Osteocyte (in vitro differentiated cells): ENCODE measurements at places on chromosomes 7 and 10. TPM values are rescaled to one million over a fixed set of nuclear protein-coding genes. Genes with fewer than 3 reads are reported as not detected.

GPR15LG gene
- total RNA-seq, result not detected in 2 replicates

KEL gene
- total RNA-seq, result 0.50 and 1.5 TPM in 2 replicates

OR6V1 gene
- total RNA-seq, result not detected in 2 replicates

PRKG1 gene
- 10.5 and 10.8 TPM in 2 replicates for total RNA-seq

DNA sequence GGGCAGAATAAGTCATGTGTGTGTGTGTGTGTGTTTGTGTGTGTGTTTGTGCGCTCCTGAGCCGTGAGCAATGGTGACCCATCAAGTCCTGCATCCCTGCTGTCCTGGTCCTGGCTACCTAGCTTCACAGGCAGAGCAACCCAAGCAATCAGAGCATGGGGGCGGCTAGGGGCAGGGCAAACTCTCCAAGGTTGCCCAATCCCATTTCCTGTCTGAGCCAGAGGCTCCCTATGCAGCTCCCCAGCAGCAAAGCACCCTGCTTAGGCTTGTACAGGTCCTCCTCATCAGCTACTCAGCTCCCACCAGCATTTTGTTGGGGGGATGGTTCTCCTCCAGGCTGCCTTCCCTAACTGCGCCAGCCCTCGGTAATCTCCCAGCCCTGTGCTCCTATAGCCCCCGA, 31.1 kb upstream of the CRHR2 start:
- no peak for DNase-seq

- DNase-seq, result peak; percentile 8
These were observed 214.1 kb downstream of the HERPUD2 start for GRCh38 chr7:35480806-35481205.

DNA sequence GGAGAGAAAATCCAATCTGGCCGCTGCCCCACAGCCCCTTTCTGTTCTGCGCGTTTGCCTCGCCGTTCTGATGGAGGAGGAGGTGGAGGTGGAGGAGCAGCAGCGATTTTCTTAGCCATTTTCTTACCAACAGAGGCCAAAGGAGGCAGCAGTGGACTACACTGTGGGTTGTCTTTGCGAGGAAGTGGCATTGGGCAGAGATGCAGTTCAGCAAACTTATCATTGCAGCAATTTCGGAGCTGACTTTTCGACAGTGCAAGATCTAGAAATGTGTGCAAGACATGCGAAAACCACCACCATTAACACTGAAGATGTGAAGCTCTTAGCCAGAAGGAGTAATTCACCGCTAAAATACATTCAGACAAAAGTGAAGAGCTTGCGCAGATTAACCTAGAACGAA, 1.9 kb upstream of the ARL4A start:
- DNase-seq, result no peak

DNA sequence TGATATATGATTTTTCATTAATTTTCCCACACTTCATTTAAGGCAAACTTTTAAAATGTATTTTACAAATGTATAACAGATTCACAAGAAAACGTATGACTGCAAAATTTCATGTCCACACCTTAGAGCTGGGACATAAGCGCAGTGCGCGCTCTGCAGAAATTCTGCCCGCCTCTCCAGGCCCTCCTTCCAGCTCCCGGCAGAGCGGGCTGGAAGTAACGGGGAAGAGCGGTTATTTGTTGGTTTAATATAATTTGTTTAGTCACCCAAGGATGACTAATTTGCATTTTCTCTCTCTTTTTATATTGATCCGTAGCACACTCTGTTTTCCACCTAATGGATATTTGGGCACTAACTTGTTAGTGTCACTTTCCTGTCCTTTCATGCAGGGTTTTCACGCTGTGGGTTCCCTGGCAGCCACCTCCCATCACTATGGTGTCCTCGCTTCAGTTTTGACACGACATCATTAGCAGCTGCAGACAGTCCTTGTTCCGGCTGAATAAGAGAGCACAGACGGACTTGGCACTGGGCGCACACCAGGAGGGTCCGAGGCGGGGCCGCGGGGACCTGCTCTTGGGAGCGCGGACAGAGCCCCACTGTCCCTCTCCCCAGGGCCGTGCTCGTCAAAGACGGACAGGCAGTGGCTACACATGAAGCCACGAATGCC, 129.2 kb upstream of the SEC61G start:
- no peak for DNase-seq

GRCh38 chr7:92735707-92736106, 100.7 kb downstream of the CDK6 start:
- no peak for DNase-seq

- DNase-seq, result no peak
These were observed 39.6 kb upstream of the MRLN start for GRCh38 chr10:59792812-59793211.

DNA sequence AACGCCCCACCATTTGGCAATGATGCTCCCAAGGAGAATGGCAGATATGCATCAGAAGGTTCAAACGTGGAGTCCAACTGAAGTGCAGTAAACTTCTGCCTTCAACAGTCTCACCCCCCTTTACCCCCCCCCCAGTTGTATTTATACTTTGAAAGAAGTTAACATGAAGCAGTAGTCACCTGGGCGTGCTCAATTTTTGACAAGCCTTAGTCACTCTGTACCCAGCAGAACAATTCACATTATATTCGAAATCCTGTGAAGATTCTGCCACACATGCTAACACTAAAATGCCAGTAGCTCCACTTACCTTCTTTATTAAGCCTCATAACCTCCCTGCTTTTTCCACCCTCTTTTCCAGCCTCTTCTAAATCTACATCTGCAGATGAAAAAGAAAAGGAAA, 894 bp downstream of the ATXN7L1 start:
- no peak for DNase-seq

GRCh38 chr7:16915405-16915804, 33.6 kb upstream of the AGR3 start:
- no peak for DNase-seq

GRCh38 chr7:87596136-87596535, 4.5 kb downstream of the ABCB1 start:
- DNase-seq, result no peak

DNA sequence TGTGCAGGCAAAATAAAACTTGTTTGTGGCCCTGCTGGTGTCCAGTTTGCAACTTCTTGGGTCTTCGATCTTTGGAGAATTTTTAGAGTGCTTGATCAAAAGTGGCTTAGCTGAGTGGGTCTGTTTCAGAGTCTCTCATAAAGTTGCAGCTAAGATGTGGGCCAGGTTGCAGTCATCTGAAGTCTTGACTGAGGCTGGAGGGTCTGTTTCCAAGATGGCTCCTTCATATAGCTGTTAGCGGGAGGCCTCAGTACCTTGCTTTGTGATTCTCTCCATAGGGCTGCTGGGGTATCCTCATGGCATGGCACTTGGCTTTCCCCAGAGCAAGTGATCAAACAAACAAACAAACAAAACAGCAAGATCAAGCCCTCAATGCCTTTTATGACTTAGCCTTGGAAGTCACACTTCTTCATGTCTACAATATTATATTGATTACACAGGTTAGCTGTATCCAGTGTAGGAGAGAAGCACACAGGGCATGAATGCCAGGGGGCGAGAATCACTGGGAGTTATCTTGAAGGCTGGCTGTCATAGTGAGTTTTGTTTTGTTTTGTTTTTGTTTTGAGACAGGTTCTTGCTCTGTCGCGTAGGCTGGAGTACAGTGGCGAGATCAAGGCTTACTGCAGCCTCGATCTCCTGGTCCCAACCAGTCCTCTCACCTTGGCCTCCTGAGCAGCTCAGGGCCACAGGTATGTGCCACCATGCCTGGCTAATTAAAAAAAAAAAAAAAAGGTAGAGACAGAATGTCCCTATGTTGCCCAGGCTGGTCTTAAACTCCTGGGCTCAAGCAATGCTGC, 10.2 kb downstream of the CYP26A1 start:
- DNase-seq, result peak; percentile 19

GRCh38 chr7:41131956-41132355, 570.9 kb downstream of the INHBA start:
- DNase-seq, result no peak

GRCh38 chr10:19412531-19412930, 363.9 kb downstream of the MALRD1 start:
- no peak for DNase-seq

GRCh38 chr7:30965883-30966282, 2.1 kb downstream of the GHRHR start:
- DNase-seq, result peak; percentile 77

DNA sequence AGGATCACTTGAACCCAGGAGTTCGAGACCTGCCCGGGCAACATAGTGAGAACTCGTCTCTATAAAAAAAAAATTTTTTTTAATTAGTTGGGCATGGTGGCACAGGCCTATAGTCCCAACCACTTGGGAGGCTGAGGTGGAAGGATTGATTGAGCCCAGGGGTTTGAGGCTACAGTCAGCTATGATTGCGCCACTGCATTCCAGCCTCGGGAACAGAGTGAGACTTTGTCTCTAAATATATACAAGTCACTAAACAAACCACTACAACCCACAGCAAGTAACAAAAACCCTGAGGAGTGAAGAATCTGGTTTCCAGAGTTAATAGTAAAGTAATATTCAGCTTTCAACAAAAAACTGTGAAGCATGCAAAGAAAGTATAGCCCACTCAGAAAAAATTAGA, 32.7 kb upstream of the HHEX start:
- no peak for DNase-seq

DNA sequence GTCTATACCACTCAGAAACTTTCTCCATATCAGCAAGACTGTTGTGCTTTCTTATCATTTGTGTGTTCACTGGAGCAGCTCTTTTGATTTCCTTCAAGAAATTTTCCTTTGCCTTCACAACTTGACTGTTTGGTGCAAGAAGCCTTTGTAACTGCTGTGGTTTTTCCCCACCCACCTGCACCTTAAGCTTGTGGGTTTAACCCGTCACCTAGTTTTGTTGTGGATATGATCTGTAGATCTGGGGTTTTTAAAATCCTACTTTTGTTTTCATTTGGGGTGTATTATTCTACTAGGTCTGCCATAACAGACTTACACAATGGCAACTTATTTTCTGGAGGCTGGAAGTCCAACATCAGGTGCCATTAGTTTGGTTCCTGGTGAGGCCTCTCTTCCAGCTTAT, 30.5 kb upstream of the CHST3 start:
- DNase-seq, result no peak

DNA sequence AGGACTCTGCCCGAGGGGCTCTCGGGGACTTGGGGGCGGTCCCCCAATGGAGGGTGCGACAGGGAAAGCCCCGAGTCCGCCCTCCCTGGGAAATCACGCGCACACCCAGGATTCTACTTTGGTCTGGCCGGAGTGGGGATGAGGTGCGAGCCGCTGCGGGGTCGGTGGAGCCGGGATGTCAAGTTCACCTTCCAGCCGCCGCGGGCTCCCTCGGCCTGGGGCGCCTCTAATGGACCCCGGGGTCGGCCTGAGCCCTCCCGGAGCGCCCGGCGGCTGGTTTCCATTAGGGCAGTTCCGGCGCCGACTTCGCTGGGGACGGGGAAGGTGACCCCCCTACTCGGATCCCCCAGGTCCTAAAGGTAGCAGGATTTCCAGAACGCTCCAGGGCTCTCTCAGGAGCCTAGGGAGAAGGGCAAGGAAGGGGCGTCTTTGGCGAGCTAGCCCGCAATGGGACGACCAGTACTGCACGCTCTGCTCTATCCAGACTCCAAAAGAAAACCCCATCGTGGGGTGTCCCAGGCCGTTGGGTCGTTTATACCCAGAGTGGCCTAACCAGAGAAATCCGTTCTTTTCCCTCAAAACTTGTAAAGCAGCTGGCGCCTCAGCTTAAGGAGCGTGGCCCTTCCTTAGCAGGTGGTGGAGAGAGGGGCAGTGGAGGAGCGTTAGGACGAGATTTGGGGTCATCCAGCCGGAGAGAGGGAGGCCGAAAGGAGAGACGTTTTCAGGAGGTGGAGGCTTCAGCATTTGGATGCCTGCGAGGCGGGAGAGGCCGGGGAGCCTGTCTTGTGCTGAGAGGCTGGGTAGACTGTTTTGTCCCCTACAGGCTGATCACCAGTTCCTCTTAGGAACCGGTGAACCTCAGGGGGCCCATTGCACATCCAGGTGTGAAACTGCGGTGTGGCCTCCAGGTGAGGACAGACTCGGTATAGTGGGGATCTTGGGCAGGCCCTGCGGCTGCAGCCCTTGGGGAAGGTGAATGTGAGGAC, 860 bp upstream of the WDR86 start:
- no peak for DNase-seq

DNA sequence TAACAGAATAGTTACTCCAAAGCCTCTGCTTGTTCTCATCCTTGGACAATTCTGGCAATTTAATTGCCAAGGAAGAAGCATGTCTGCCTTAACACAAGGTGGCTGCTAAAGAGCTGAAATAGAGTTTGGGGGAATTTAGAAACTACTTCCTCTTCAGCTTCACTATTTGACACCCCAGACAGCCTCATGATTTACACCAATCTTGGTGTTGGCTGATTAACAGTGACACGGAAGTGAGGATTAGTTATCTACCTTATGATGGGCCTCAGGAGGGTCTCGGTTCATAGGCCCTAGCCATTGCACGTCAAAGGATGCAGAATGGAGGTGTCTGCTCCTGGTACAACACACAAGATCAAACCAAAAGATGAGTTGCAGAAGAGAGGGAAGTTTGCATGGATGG, 102.4 kb downstream of the RELN start:
- no peak for DNase-seq

GRCh38 chr7:157056957-157057902, 46.8 kb upstream of the MNX1 start:
- DNase-seq, result no peak

DNA sequence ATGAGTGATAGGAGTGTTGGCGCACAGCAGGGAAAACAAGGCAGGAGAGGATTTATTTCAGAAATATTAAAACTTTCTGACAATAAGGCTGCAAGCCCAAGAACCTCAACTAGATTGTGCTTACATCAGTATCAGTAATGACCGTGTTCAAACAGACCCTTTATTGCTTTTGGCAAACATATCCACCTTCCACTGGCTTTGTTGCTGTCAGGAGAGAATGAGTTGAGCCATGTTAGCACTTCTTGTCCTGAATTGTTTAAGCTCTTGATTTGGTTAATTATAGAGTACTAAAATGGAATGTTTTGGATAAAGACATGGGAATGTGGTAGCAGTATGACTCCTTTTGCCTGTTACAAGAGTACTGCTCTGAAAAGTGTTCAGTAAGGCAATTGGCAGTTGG, 3.8 kb downstream of the AHCYL2 start:
- no peak for DNase-seq

GRCh38 chr10:110006358-110007160, 1.2 kb upstream of the ADD3 start:
- DNase-seq, result peak; percentile 82

DNA sequence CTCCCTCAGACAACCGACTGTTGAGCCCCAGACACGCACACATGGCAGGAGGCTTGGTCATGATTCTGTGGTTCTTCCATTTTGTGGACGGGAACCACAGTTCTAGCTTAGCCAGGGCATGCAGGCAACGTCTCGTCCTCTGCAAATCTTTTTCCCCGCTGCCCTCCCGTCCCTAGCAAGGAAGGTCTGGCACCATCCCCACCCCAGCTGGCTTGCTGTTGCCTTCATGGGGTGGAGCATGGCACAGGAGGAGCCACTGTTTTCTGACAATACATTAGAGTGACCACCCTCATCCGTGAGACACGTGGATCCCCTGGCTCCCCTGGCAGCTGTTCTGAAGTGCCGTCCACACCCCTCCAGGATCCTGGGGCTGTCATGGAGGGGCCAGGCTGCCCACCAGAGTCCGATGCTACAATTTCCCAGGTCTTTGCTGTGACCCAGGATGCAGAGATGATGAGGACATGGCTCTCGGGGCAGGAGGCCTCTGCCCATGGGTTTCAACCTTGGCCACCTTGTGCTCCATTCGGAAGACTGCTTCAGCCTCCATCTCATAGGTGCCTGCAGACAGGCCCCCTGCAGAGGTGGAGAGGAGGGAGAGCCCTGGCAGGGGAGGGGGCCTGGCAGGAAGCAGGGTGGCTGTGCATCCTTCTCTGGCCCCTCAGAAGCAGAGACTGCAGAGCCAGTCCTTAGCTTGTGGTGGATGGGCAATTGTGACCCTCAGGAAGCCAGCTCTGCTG, 233.6 kb downstream of the GLRX3 start:
- no peak for DNase-seq
